NCI-H1694 treated with DMSO at 0.1 percent for 48 hours (cell line): ENCODE measurements at places on chromosomes 16 and 17.

DNA sequence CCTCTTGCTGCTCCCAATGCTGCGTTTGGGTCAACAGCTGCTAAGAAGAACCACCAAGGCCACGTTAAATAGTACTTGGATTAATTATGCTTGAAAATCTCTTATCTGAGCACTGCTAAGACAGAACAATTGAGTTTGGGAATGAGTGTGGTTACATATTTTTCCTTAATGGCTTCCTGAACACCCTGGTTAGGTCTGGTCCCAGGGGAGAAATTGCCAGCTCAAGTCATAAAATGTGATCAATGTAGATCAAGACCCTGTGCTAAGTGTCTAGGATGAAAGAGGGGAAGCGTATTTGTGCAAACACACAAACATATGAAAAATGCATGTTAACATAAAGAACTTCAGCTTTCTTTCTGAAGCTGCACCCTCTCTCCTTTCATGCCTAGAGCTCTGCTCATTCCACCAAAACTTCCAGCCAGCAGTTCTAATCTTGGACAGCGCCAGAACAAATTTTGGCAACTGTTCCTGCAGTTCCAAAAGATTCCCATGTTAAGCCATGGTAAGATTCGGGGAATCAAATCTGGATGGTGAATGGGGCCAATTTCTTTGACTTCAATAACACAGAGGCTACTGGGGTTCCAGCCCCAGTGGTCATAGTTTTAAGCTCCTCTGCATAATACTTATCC, 72.0 kb downstream of the ZFHX3 start:
- DNase-seq: peak; percentile 8

DNA sequence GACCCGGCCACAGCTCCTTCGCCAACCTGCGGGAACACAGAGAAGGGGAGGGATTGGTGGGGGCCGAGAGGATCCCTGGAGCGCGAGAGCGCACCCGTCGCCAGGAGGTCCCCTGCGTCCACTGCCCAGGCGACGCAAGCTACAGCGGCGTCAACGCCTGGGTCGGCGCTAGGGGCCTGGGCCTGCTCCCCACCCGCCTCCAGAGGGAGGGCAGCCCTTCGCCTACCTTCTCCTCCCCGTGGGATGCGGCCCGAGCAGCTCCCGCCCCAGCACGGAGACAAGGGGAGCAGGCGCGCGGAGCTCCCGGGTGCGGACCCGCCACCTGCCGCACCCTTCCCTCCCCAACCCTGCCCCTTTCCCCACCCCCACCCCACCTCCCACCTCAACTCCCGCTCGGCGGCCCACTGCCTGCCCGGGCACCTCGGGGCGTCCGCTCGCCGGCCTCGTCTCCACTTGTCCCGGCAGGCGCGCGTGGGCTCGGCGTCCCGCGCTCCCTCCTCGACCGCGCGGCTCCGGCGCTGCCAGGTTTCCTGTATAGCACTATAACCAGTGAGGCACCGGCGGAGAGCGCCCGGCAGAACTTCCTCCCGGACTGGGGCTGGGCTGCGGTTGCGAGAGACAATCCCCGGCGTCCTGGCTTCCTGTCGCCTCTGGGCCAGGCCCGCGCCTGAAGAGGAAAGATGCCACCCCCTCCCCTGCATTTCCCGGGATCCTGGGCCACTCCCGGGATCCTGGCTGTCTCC, 119.1 kb upstream of the SMURF2 start:
- no peak for DNase-seq

DNA sequence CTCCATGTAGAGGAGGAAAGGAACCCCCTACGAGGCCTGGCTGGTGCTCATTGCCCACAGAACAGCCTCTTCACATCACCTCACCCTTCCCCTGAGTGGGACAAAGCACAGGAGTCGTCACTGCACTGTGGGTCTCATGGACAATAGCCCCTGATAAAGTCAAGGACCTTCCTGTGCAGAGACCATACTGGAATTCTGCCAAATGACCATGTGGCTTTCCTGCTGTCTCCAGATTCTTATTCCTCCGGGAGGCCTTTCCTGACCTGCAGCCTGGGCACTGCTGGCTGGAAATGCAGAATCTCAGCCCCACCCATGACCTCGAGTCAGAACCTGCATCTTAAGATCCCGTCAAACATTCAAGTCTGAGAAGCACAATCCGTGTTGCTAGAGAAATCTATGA, 60.5 kb upstream of the ERN1 start:
- no peak for DNase-seq

DNA sequence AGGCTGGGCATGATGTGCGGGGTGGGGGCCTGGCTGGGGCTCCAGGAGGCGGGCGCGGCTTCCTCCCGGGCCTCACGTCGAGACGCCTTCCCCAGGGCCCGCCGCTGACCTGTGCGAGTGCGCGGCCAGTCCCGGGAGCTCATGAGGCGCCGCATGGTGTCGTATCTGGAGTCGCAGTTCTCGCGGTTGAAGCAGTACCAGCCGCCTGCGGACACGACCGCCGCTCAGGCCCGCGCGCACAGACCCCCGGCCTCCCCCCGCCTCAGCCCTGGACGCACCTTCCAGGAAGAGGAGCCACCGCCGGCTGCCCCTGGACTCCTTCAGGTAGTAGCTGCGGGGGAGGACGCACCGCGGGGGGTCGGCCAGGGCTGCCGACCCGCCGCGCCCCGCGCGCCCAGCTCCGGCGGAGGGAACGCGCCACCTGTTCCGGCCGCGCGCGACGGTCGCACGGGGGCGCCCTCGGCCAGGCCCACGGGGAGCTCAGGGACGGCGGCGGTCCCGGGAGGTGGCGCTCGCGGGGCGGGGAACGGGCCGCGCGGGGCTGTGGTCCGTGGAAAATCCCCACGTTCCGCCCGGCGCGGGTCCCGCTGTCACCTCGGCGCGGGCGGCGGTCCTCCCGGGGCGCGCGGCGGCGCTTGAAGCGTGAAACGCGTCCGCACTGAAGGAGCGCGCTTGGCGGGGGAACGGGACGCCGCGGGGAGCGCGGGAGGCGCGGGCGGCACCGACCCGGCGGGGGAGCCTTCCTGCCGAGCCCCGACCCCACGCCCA, 1.4 kb downstream of the NOTUM start:
- peak; percentile 28 for DNase-seq

GRCh38 chr17:45338023-45338781, 21.4 kb upstream of the MAP3K14 start:
- DNase-seq: no peak

GRCh38 chr17:21066394-21066793, 23.6 kb upstream of the USP22 start:
- DNase-seq: no peak

- DNase-seq: no peak
Observed at GRCh38 chr17:2545393-2545792, 33.7 kb upstream of the METTL16 start.

- no peak for DNase-seq
Observed at GRCh38 chr16:55691771-55692170, 36.0 kb downstream of the SLC6A2 start.

DNA sequence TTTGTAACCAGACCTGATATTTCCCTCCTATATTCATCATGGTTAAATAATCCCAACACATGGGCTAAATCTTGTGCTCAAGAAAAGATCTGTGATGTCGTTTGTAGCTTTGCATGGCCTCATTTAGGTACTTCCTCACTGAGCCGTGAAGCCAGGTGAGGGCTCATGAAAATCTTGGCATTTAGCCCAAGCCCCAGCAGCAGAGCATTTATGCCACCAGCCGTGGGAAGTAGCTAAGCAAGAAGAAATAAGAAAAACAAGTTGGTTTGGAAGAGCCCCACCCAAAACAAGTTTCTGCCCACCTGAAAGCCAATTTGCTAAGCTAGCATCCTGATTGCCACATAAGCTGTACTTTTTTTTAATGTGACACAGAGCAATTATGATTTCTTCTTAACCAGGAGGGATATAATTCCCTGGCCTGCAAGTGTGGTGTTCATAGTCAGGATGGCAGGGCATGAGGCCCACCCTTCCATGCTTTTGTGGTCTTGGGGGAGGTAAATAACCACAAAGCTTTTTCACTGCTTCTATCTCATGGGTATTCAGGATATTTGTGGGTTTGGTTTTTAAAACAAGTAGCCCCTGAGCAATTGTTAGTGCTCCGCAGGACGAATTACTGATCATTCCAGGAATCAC, 10.5 kb downstream of the TMIGD1 start:
- DNase-seq: peak; percentile 33

GRCh38 chr17:32575852-32576251, 89.1 kb downstream of the CDK5R1 start:
- DNase-seq: no peak

GRCh38 chr17:69607162-69607834, 192.8 kb downstream of the MAP2K6 start:
- DNase-seq: peak; percentile 53

DNA sequence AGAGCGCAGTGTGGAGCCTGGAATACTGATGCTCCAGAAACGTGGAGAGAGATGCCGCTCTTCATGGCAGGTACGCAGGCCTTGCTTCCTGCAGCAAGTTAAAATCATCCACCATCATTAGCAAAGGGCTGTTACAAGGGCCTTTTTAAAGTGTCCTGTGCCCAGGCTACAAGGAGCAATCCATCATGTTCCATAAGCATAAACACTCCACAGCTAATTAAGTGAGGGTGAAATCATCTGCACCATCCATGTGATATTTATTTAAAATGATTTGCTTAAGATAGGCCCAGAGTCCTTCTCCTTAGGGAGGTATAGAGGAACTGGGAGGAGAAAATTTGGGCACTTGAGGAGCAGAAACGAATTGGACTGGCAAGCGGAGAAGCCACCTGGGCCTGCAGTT, 372.1 kb downstream of the XYLT1 start:
- DNase-seq: peak; percentile 12

DNA sequence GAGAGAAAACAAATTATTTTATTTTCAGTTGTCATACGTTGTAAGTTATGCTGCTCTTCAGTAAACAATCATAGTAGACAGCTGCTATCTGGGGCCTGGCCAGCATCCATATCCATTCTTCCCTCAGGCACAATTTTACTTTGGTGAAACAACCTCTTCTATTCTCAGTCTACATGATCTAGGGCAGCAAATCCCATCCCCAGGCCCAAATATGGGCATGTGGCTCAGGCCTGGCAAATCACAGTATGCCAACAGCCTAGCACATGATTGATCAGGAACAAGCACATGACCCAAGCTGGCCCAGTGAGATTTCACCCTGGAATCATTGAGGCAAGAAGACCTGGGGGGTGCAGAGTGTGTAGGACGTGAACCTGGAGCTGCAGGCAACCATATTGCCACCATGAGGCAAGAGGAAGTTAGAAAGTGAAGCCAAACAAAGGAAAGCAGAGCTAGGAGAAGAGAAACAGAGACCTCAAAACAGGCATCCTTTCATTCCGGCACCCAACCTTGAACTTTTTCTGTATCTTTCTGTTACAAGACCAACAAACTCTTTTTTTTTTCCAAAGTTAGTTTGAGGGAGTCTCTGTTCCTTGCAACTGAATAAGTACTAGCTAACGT, 10.3 kb upstream of the ABCC12 start:
- DNase-seq: peak; percentile 35

GRCh38 chr17:58335779-58336455, 7.3 kb upstream of the TSPOAP1 start:
- no peak for DNase-seq

DNA sequence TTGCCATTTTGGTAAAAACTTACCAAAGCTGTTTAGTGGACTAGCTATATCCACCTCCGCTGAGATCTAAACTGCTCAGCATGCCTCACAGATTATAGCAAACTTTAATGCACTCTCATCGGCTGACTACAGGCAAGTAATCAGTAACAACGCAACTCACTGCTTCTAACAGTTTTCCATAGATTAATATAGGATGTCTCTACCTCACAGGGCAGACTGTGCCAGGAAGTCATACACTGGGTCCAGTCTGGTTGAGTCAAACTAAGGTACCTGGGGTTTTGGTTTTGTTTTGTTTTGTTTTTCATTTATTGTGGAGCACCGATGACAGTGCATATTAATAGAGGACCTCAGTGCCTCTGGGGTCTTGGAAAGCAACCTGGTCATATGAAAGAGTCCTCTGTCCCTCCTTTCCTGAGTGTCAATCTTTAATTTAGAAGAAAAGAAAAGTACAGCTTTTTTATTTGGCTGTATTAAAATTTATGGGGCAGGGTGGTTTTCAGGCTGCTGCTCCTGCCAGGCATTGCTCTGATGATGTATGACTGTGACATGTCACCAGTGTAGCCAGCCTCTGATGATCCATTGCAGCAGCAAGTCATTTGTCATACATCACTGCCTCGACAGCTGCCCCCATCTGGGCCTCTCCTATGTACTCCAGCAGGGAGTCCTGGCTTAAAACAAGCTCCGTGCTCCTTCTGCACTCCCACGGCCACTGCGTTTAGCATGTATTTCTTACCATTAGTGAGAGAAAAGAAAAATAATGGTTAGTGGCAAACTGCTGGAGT, 854.1 kb downstream of the KCNJ2 start:
- peak; percentile 89 for DNase-seq

GRCh38 chr16:12319428-12320035, 343.0 kb downstream of the SNX29 start:
- DNase-seq: no peak

DNA sequence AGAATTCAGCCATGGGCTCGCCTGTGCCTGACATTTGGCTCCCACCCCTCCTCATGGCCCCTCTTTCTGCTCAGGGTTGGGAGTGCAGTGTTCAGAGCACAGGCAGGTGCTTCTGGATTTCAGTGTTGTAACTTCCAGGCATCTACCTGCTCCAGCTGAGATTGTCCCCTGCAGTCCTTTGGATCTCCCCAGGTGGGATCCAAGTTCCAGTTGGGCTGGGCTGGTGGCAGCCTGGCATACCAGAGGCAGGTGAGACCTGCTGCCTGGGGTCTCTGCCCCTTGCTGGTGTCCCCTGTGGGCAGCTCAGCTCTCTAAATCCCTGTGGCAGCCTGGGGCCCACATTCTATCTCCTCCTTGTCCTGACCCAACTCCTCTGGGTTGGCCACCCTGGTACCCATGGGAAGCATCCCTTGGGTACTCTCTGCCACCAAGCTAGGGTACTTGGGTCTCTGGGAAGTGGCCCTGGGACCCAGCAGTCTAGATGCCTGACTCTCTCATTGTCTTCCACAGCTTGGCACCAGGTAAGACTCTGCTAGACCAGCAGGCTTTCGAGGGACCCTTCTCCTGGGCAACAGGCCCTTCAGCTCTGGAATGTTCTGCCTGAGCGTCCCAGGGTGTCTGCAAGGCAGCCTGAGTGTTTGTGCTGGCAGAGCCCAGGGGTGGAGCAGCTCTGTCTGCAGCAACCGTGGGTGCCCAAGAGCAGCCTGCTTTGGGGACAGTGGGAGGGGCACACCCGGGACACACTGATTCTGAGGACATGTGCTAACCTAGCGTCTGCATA, 42.5 kb downstream of the DNAH17 start:
- DNase-seq: no peak

- no peak for DNase-seq
Observed at GRCh38 chr17:43118679-43119615, 6.2 kb downstream of the BRCA1 start.

GRCh38 chr16:8867216-8867931, 1.4 kb downstream of the CARHSP1 start:
- no peak for DNase-seq
